NCI-H82 (cell line): ENCODE measurements at places on chromosomes 11 and 22.
A peak's percentile ranks its signal among the peaks of the same experiment; 100 is the strongest.

DNA sequence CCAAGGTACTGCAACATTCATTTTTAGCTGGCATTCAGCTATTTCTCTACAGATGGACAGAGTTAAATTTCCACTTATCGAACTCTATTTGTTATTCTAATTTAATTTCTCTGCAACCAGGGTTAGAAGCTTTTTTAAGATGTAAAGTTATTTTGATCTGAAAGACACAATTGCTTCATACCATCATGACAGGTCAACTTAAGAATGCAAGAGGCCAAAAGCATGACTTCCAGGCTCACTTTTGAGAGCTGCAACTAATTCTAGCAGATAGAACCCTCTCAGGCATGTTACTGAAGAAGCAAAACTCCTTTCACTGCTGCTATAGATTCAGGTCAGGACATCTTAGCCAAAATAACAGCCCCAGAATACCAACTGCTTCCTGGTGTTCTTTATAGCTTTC is 86.5 kb upstream of the GALNT18 start:
- DNase-seq = no peak

DNA sequence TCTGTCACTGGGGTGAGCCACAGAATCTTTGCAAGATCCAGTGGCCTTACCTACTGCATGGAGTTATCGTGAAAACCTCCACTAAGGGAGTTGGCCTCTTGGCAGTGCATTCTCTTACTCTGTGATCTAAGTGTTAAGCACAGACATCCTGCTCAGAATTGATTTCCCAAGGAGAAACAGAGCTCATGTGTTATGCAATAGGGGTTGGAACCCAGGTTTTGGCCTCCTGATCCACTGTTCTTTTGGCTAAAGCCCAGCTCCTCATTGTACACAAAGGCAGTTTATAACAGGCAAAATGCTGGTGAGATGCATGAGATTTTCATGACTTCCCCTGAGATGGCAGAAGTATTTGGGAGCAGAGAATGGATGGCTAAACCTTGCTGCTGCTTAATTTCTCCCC is 11.8 kb downstream of the DTX4 start:
- DNase-seq = no peak

DNA sequence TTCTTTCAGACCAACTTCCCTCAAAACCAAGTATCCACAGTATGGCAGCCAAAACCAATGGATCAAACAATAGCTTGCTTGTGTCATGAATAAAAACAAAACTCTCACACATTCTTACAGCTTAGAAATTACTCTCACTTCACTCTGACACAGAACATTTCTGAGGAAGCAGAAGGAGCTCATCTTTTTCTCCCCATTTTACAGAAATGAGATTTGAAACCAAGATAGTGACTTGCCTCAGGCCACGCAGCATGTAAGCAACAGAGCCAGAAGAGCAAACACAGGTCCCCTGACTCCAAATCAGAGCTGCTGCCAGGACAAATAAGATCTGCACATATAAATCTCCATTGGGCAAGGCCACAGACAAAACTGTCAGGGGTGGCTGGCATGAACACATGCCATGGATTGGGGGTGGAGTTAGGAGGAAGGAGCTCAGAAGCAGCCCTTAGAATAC is 64.8 kb downstream of the RAB30 start:
- no peak for DNase-seq

GRCh38 chr22:25366408-25366807 is 147.0 kb downstream of the CRYBB2 start:
- DNase-seq = no peak

- no peak for DNase-seq
Observed at GRCh38 chr11:17876827-17877226, 136.0 kb downstream of the SERGEF start.

DNA sequence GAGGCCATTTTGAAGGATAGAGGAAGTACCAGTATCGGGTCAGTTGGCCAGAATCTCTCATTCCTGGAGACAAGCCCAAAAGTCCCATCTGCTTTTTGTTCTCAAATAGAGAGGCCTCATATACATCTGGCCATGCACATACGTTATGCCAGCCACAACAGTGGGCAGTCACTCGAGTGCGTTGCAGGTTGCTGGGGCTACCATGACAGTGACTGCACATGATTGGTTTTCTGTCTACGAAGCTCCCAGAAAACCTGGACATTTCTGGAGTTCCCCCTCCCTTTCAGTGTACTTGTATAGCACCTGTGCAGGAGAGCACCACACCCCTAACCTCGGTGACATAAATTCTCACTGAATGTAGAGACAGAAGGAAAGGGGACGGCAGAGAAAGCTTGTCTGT is 62.1 kb downstream of the C22orf31 start:
- no peak for DNase-seq

GRCh38 chr11:119909077-119909476 is 180.1 kb upstream of the NECTIN1 start:
- no peak for DNase-seq

DNA sequence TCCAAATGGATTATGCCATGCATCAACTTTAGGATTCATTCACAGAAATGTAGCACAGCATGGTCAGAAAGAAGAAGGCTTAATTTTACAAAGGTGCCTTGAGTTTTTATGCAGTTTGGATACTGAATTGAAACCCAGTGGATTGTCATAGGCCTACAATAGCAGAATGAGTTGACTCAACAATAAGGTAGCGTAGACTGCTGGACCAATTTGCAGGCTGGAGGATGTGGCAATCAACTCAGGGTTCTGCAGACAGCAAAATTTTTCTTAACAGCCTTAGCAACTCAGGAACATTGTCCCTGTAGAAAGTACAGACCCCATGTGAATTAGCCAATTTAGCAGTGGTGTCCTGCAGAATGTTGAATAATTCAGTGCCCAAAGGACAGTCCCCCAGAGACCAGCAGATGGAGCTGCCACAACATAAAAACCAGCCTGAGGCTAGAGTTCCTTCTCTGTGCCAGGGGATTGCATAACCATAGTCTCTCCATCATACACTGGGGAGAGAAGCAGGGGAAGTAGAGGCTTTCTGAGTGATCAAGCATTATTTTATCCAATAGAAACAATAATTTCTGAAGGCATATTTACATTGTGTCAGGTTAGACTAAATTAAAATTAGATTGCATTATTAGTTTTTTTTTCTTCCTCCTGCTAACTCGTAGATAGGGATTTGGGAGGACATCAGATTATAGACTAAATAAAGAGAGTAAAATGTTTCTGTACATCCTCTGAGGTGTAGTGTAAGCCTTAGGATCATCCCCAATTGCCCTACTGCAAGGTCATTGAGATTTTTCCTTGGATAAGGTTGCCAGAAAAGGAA is 20.3 kb upstream of the MRPL17 start:
- peak; percentile 76 for DNase-seq

GRCh38 chr11:2958251-2958650 is 29.0 kb upstream of the PHLDA2 start:
- no peak for DNase-seq

GRCh38 chr11:80782135-80782885 is 1341.5 kb upstream of the TENM4 start:
- no peak for DNase-seq

- DNase-seq = no peak
Observed at GRCh38 chr11:22869325-22869724, 9.1 kb upstream of the CCDC179 start.

- DNase-seq = no peak
Observed at GRCh38 chr11:63237413-63237812, 6.0 kb downstream of the SLC22A25 start.

DNA sequence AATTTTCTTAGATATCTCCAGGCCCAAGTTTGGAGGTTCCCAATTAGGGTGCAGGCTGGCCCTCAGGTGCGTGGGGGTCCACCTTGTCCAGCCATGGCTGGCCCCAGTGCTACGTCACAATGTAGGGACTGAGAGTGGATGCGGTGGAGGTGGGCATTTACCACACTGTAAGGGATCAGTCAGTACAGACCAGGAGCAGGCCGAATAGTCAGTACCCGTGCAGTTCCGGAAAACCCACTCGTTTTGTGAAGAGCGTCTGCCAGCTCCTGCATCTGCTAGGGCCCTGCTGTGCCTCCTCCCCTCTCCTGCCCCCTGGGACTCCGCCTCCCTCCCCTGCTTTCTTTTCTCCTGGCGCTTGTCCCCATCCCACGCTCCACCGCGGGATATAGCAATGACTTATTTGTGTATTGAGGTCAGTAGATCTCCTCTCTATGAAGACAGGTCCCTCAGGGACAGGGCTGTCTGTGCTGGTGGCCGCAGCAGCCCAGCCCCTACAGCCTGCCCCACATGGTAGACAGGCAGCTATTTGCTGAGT is 50.4 kb upstream of the SEPTIN5 start:
- peak; percentile 39 for DNase-seq

GRCh38 chr22:50530580-50530876 is 716 bp upstream of the TYMP start:
- DNase-seq = no peak

- no peak for DNase-seq
Observed at GRCh38 chr22:46789992-46790391, 27.5 kb downstream of the TBC1D22A start.

GRCh38 chr11:64372802-64373597 is 14.0 kb downstream of the RPS6KA4 start:
- peak; percentile 93 for DNase-seq

- no peak for DNase-seq
Observed at GRCh38 chr11:27234961-27235360, 128.1 kb downstream of the CCDC34 start.

DNA sequence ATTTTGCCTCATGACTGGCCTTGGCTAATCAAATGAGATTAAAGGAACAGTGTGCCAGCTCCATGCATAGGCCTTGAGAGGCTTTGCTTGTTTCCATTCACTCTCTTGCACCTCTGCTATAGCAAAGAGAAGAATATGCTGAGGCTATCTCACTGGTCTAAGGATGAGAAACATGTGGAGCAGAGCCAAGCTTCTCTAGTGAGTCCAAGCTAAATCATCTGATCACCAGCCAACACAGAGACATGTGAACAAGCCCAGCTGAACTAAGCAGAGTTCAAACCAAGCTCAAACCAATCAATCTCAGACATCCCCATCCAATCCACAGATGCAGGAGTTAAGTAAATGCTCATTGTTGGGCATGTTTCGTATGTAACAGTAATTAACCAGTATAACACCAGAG is 69.4 kb upstream of the API5 start:
- DNase-seq = no peak

GRCh38 chr11:122697636-122698167 is 42.2 kb downstream of the UBASH3B start:
- DNase-seq = no peak

GRCh38 chr11:100080381-100080780 is 606.7 kb upstream of the ARHGAP42 start:
- no peak for DNase-seq

DNA sequence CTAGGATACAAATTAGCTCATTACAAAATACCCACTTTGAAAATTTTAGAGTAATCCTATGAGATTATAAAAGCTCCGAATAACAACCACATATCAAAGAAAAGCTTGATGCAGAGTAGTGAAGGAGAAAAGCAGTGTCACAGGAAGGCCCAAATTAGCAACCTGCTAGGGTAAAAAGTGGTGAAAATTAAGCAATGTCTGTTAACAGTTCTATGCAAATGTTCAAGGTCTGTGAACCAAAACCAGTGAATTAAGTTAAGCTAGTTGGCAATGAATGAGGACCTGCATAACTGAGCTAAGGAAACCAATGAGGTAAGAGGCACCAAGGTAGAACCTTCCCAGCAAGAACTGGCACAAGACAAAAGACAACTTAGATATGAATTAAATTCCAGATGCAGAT is 29.6 kb downstream of the PRDM10 start:
- no peak for DNase-seq

DNA sequence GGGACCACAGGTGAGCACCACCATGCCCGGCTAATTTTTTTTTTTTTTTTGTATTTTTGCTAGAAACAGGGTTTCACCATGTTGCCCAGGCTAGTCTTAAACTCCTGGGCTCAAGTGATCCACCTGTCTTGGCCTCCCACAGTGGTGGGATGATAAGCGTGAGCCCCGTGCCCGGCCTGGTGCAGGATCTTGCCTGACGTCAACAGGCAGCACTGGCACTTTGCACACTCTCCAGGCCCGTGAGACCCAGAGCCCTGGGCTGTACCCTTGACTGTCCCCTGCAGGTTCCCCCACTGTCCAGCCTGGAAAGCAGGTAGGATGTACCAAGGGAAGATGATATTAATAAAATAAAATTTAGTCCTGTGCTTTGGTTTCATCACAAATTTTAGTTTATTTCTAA is 29.1 kb upstream of the PANX2 start:
- DNase-seq = no peak

DNA sequence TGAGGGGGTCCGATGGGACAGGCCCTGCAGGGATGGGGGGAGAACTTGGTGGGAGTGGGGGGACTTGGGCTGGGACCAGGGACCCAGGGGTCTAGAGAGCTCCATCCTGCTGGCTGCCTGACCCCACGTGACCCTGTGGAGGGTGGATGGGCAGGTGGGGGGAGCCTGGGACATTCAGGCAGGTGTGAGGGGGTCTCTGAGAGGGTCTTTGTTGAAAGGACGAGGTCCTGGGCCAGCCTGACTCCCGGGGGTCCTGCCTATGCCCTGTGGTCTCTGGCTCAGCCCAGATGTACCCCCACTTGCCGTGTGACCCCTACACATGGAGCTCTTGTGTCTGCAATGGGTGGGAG is 7.5 kb downstream of the LRRC56 start:
- no peak for DNase-seq

GRCh38 chr11:19405966-19406365 is 165.2 kb upstream of the E2F8 start:
- no peak for DNase-seq

GRCh38 chr22:48316257-48317250 is 1511.1 kb downstream of the BRD1 start:
- no peak for DNase-seq

GRCh38 chr11:95104856-95105255 is 15.2 kb downstream of the ENDOD1 start:
- DNase-seq = no peak

- DNase-seq = no peak
Observed at GRCh38 chr11:10315083-10315482, 10.2 kb downstream of the ADM start.

DNA sequence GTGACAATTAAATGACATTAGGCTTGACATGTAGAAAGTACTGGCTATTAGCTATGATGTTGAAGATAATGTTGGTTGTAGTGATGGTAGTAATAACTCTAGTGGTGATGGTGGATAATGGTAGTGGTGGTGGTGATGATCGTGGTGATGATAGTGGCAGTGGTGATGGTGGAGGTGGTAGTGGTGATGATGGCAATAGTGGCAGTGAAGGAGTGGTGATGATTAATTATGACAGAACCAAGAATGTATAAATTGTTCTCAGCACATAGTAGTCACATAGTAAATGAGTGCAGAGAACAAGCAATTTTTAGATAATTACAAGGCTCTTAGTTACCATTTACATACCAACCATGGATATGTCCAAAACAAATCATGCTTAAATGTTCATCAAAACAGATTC is 5.3 kb upstream of the CD44 start:
- no peak for DNase-seq

- DNase-seq = no peak
Observed at GRCh38 chr11:95257456-95257971, 26.5 kb upstream of the SESN3 start.

DNA sequence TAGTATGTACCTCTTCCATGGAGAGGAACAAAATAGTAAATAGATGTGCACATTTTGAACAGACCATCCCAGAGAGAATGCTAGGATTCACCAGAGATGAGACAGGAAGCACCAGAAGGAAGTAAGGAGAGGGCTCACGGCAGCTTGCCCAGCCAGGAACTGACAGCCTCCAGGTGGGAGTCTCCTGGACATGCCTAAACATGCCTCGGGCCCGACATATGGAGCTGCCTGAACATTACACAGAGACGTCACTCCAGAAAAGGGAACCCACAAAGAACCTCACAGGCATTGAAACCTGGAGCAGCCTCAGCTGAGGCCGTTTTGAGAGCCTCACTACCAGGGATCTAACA is 67.4 kb downstream of the BRD1 start:
- no peak for DNase-seq
